Right kidney (tissue), 9 donors: ENCODE measurements at places on chromosomes 3 and 15.

DNA sequence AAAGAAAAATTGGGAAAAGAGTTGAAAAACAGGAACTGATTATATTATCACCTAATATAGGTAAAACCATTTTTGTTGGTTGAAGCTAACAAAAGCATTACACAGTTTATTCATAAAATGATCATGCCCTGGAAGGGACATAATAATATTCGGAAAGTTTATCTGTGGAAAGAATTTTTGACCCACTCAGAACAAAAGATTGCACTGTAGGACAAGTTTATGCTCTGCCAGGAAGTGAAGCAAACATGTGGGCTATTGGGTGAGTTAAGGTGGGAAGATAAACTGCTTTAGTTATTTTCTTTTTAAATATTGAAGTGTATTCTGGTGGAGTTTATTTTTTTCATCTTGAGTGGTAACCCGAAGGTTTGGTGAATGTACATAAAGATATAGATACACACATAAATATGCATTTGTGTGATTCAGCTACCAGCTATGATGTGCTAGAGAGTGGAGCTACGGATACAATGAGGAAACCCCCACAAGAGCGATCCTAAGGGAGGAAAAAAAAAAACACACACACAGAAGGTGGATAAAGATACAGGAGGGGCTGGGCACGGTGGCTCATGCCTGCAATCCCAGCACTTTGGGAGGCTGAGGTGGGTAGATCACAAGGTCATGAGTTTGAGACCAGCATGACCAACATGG lies 506.4 kb upstream of the THBS1 start:
- DNase-seq = no peak

- DNase-seq = no peak
Observed at GRCh38 chr15:93047621-93048425, 41.2 kb downstream of the RGMA start.

DNA sequence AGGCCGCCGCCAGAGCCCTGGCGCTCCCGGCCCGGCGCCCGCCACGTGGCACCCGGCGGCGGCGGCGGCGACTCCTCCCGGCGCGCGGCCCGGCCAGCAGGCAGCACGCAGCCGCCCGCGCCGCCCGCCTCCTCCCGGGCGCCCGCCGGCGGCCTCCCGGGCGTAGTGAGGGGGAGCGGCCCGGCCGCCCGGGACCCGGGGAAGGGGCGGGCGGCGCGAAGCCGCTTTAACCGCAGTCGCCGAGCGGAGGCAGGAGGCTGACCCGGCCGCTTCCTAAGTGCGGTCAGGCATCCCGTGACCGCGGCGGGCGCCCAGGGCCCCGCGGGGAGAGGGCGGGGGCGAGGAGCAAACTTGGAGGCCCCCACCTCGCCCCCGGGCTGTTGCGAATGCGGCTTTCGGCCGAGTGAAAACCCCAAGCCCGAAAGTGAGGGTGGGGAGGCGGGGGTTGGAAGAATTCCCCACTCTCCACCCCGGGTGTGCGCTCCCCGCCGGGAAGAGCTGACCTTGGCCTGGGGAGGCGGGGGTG lies 1.7 kb upstream of the HES1 start:
- peak; percentile 93 for DNase-seq

- DNase-seq = no peak
Observed at GRCh38 chr3:33729993-33730392, 11.9 kb upstream of the CLASP2 start.

DNA sequence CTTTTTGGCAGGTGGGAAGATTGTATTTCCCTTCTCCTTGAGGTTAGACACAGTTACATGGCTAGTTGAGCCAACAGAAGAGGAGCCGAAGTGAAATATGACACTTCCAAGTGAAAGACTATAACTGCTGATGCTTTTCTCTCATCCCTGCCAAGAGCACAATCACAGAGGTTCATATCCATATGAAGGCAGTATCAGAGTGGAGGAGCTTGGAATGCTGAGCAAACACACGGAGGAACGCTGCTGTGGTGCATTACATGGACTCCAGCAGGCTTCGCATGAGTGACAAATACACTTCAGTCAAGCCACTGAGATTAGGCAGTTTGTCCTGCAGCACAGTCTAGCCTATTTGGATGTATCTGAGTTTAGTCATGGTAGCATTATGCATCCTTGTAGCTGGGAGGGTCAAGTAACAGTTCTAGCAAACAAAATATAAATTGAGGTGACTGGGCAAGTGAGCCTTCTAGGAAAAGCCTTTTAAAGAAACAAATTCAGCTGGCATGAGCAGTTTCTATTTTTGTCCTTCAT lies 5.4 kb downstream of the IQCF6 start:
- DNase-seq = no peak

- no peak for DNase-seq
Observed at GRCh38 chr15:35602836-35603235, 56.9 kb upstream of the DPH6 start.

- no peak for DNase-seq
Observed at GRCh38 chr3:13475871-13476590, 4.1 kb upstream of the HDAC11 start.

GRCh38 chr15:70375586-70375985 lies 277.9 kb upstream of the TLE3 start:
- DNase-seq = no peak

DNA sequence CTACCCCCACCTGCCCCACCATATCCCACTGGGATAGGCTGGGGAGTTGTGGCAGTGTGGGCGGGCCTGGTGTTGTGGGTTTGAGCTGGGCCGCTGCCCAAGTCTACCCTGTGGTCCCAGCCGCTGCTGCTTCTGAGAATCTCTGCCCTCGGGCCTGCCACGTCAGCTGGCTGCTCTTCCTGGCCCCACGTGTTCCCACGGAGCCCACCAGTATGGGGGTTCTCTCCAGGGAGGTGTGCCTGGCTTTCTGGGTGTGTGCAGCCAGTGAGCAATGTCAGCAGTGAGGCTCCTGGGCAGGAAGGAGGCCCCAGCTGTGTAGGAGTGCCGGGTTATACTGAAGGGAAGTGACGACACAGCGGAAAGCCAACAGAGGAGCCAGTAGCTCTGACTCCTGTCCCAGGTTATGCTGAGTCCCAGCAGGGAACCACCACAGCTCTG lies 10.5 kb downstream of the GNAI2 start:
- no peak for DNase-seq

- DNase-seq = no peak
Observed at GRCh38 chr3:37173806-37174205, 576 bp downstream of the LRRFIP2 start.

- no peak for DNase-seq
Observed at GRCh38 chr3:142086581-142087090, 62.7 kb downstream of the TFDP2 start.

DNA sequence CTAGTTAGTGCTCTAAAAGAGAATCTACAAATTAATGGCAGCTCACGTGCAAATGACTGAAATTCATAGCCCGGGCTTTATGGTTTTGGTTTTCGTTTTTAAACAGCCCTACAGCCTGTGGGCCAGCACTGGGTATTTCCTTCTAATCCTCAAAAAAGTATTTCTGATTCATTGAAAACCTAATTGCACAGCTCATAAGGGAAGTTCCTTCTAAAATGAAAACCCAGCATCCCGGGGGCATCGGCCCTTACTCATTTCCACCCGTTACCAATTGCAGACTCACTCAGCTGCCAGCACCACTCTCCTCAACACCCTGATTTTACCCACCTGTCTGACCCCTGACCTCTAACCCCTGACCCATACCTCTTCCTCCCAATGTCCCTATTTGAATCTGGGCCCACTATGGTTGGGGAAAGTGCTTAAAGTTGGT lies 59.5 kb upstream of the ZNF148 start:
- DNase-seq = no peak
